ENCODE measurements at places on chromosomes 3 and 15. TPM values are rescaled to one million over a fixed set of nuclear protein-coding genes. Genes with fewer than 3 reads are reported as not detected.
A peak's percentile ranks its signal among the peaks of the same experiment; 100 is the strongest.

The SERINC4 gene
- not detected for total RNA-seq

The STRIT1 gene
- total RNA-seq, result not detected

The THPO gene
- 6.0 TPM for total RNA-seq

DNA sequence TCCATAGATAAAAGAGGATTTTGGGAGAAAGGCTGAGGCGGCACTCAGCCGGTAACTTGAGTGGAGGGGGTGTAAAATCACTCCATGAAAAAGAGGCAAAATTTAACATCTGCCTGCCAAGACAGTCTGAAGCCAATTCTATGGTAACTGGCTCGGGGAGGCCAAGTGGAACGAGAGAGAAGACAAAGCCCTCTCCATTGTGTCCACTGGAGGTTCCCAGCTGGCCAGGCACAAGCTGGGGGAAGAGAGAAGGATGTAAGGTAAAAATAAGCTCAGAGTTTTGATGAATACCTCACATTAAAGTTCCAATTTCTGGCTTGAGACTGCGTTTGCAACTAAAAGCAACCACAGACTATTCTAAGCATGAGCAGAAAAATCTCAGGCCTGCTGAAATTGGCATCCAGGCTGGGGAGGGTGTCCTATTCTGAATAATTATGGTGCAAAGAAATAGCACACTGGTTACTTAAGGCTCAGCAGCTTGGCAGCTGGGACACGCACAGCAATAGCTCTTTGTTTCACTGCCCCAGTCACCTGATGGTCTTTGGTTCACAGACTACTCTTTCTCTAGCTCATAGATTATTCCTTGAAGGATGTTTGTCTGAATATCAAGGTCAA is 48.8 kb downstream of the CHRD start:
- H3K4me1 ChIP-seq, result no peaks in the 10 kb centered on the region
- H3K27ac ChIP-seq, result no peak overlapping the region
- no peaks in the 10 kb centered on the region for H3K27me3 ChIP-seq
- no peak for DNase-seq
- no peaks in the 10 kb centered on the region for H3K36me3 ChIP-seq

DNA sequence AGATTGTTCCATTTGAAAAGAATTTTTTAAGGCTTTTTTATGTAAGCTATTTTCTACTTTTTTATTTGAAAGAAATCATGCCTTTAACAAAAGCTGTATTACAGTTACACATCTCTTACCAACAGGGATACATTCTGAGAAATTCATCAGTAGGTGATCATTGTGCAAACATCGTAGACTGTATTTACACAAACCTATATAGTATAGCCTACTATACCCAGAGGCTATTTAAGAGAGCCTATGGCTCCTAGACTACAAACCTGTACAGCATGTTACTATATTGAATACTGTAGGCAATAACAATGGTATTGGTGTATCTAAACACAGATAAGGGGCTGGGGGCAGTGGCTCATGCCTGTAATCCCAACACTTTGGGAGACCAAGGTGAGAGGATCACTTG is 43.1 kb downstream of the PEAK1 start:
- H3K4me1 ChIP-seq, result peaks cover 14% of the 10 kb centered on the region
- no peak overlapping the region for H3K27ac ChIP-seq
- H3K4me3 ChIP-seq, result no peak overlapping the region
- DNase-seq, result no peak
- H3K36me3 ChIP-seq, result peaks cover 2% of the 10 kb centered on the region
- H3K27me3 ChIP-seq, result no peaks in the 10 kb centered on the region

DNA sequence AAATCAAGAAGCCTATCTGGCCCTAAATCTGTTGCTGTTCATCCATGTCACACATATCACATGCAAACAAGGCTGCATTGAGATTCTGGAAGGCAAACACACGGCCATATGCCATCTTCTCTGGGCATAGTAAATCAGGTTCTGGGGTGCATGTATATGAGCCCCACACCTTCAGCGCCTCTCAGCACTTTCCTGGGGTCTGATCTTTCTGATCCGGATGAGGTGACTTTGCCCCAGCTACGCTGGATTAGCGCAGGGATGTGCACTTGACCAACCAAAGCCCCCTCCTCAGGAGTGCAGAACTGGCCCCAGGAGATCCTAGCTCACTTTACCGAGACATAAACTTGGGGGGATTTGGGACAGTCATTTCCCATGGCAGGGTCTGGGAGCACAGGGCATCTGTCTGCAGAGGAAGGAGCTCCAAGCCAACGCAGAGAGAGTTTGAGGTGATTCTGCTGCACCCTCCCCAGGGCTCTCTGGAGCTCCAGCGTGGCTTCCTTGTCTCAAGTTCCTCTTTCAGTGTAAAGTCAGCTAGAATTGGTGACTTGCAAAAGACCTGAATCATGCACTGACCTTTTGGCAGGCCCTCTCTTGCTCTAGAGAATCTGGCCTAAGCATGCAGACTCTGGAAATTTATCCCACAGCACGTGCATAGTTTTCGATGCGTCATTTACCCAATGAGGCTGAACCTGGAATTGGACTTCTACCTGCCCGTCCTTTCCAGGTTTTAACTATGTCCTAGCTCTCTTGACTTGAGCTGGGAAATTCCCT is 63.5 kb upstream of the KLF13 start:
- peaks cover 27% of the 10 kb centered on the region for H3K4me1 ChIP-seq
- peak overlapping the region; percentile 89 for H3K27ac ChIP-seq
- no peaks in the 10 kb centered on the region for H3K27me3 ChIP-seq
- no peak overlapping the region for H3K4me3 ChIP-seq
- peak; percentile 50 for DNase-seq
- no peaks in the 10 kb centered on the region for H3K36me3 ChIP-seq

GRCh38 chr15:35567392-35567791 is 21.4 kb upstream of the DPH6 start:
- no peaks in the 10 kb centered on the region for H3K27me3 ChIP-seq
- no peak overlapping the region for H3K27ac ChIP-seq
- H3K4me3 ChIP-seq, result no peak overlapping the region
- H3K36me3 ChIP-seq, result no peaks in the 10 kb centered on the region
- H3K4me1 ChIP-seq, result no peaks in the 10 kb centered on the region

The ANXA2 gene
- 88.4 TPM for total RNA-seq

The CDHR4 gene
- total RNA-seq, result not detected

The AGTR1 gene
- total RNA-seq, result 44.3 TPM

DNA sequence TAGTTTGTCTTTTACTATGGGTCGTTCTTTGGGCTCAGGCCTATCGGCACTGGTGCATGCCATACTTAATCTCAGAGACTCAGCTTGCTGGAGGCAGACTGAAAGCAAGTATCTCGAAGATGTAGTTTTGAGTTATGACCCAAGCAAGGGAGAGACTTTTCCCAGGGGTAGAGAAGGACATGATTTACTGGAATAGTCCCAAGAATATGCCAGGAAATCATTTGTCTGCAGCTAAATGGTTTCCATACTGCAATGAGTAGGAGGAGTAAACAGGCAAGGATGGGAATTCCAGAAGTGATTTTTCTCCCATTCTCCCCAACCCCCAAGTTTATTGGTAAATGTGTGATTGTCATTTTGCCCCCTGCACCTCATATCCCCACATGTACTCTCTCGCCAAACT is 35.4 kb upstream of the LACTB start:
- no peak for DNase-seq
- no peaks in the 10 kb centered on the region for H3K4me1 ChIP-seq
- no peak overlapping the region for H3K4me3 ChIP-seq

The ROPN1 gene
- total RNA-seq, result not detected

- H3K4me1 ChIP-seq, result peaks cover 2% of the 10 kb centered on the region
- DNase-seq, result no peak
- H3K4me3 ChIP-seq, result no peak overlapping the region
- no peak overlapping the region for H3K27ac ChIP-seq
- no peaks in the 10 kb centered on the region for H3K27me3 ChIP-seq
These were observed 21.4 kb upstream of the FSIP1 start for GRCh38 chr15:39804026-39804425.

The HHLA2 gene
- not detected for total RNA-seq

- H3K36me3 ChIP-seq, result no peaks in the 10 kb centered on the region
- no peak overlapping the region for H3K4me3 ChIP-seq
- no peak for DNase-seq
- peaks cover 7% of the 10 kb centered on the region for H3K4me1 ChIP-seq
- H3K27me3 ChIP-seq, result no peaks in the 10 kb centered on the region
These were observed 3.3 kb upstream of the STT3B start for GRCh38 chr3:31529421-31529820.

- no peak overlapping the region for H3K27ac ChIP-seq
- no peak overlapping the region for H3K4me3 ChIP-seq
These were observed 22.6 kb downstream of the SNAPC5 start for GRCh38 chr15:66474963-66475362.

- H3K4me1 ChIP-seq, result no peaks in the 10 kb centered on the region
- no peak for DNase-seq
- no peaks in the 10 kb centered on the region for H3K36me3 ChIP-seq
These were observed 70.5 kb downstream of the SIDT1 start for GRCh38 chr3:113602836-113603235.

DNA sequence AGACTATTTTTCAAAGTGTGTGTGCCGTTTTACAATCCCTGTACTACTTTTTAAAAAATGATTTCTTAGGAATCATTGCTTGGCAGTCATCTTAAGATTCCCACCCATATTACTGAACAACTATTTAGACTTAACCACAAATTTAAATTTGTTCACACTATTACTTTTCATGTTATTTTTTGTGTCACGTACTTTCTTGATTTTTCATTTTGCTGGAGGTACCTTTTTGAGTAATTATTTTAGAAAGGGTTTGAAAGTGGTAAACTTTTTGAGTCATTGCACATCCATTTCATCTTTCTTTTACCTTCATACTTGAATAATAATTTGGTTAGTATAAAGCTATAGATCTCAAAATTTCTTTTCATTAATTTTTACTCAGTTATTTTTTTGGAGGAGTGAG is 16.9 kb downstream of the CMTM8 start:
- no peak overlapping the region for H3K27ac ChIP-seq
- no peak overlapping the region for H3K4me3 ChIP-seq
- no peak for DNase-seq
- no peaks in the 10 kb centered on the region for H3K4me1 ChIP-seq

GRCh38 chr3:188465311-188465710 is 311.4 kb downstream of the LPP start:
- DNase-seq, result no peak
- H3K27me3 ChIP-seq, result no peaks in the 10 kb centered on the region
- no peaks in the 10 kb centered on the region for H3K36me3 ChIP-seq
- peaks cover 13% of the 10 kb centered on the region for H3K4me1 ChIP-seq
- no peak overlapping the region for H3K4me3 ChIP-seq

DNA sequence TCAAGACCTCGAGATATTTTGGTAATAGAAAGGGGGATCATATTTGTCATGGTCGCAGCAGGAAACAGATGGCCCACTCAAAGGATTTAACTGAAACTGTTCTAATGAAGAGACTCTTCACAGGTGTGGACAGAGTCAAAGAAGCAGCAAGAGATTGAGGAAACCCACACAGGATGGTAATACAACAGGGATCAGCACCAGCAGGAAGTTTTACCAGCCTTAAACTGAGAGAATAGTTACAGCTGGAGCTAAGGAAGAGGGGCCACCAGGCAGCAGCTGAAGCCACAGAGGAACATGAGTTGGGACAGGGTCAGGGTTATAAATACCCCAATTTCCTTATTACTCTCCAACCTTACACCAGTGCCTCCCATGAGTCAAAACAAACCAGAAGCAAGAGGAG is 131.8 kb upstream of the UBE2E2 start:
- H3K4me3 ChIP-seq, result no peak overlapping the region
- no peaks in the 10 kb centered on the region for H3K36me3 ChIP-seq
- H3K4me1 ChIP-seq, result no peaks in the 10 kb centered on the region

The CRYGS gene
- 3.6 TPM for total RNA-seq

- H3K36me3 ChIP-seq, result no peaks in the 10 kb centered on the region
- peaks cover 3% of the 10 kb centered on the region for H3K4me1 ChIP-seq
- peak within 1 kb of the TSS; percentile 82 for H3K27ac ChIP-seq
- DNase-seq, result peak; percentile 41
- no peaks in the 10 kb centered on the region for H3K27me3 ChIP-seq
- peak within 1 kb of the TSS; percentile 98 for H3K4me3 ChIP-seq
These were observed at the start of gene PPARG for GRCh38 chr3:12288182-12289129. Gene PPARG, plus strand, starts transcription at chr3:12289070. Its CDS starts 90,642 bp downstream, at chr3:12379712.

The NR2E3 gene
- total RNA-seq, result 0.17 TPM

GRCh38 chr3:64815195-64815631 is 127.4 kb upstream of the ADAMTS9 start:
- DNase-seq, result no peak
- H3K27ac ChIP-seq, result no peak overlapping the region
- no peaks in the 10 kb centered on the region for H3K36me3 ChIP-seq
- H3K27me3 ChIP-seq, result no peaks in the 10 kb centered on the region

The TMEM158 gene
- total RNA-seq, result 0.08 TPM

The RBP2 gene
- 0.79 TPM for total RNA-seq

DNA sequence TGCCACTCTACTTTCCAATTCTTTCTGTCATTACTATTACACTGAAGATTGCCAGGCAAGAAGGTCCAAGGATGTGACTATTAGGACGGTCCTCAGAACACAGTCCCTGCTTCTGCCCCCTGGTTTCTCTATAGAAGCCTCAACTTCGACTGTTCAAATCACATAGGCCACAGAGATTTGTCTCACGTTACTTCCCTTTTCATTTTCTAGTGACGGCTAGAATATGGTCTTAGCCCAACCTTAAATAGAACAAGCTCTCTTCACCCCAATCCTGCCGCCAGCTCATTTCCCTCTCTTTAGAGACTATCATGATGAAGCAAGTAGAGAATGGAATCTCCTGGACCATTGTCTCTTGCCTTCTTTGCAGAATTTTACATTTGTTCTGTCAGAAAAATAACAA is 84.9 kb downstream of the TIGIT start:
- H3K27me3 ChIP-seq, result no peaks in the 10 kb centered on the region
- no peaks in the 10 kb centered on the region for H3K4me1 ChIP-seq
- no peak for DNase-seq
- H3K27ac ChIP-seq, result no peak overlapping the region
- H3K4me3 ChIP-seq, result no peak overlapping the region

- no peak overlapping the region for H3K27ac ChIP-seq
- no peak overlapping the region for H3K4me3 ChIP-seq
- no peaks in the 10 kb centered on the region for H3K27me3 ChIP-seq
These were observed 10.1 kb downstream of the FEZF2 start for GRCh38 chr3:62363275-62363674.

DNA sequence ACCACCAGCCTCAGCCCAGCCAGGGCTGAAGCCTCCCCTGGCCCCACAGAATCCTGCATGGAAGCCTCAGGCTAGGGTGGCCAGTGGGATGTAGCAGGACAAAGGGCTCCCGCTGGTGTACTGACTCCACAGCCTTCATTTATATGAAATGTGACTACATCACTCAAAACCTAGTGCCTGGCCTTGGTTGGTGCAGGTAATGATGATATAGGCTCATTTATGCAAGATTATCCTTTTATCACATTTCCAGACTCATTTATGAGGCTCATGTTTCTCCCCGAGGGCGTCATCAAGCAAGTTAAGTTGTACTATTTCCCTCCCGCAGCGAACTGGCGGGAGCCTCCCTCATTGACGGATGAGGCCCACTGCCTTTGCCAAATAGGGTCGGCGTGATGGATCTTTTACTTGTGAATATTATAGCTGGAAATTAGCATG is 179.1 kb upstream of the SMAD3 start:
- DNase-seq, result peak; percentile 6
- H3K27me3 ChIP-seq, result no peaks in the 10 kb centered on the region
- no peaks in the 10 kb centered on the region for H3K36me3 ChIP-seq
- no peak overlapping the region for H3K4me3 ChIP-seq

GRCh38 chr3:30167541-30168011 is 438.8 kb upstream of the TGFBR2 start:
- no peaks in the 10 kb centered on the region for H3K27me3 ChIP-seq
- DNase-seq, result no peak
- no peak overlapping the region for H3K4me3 ChIP-seq
- H3K4me1 ChIP-seq, result peaks cover 14% of the 10 kb centered on the region

Measured in liver (tissue), 10 donors.